KG1 (cell line): ENCODE measurements at places on chromosomes 1 and 21.

DNA sequence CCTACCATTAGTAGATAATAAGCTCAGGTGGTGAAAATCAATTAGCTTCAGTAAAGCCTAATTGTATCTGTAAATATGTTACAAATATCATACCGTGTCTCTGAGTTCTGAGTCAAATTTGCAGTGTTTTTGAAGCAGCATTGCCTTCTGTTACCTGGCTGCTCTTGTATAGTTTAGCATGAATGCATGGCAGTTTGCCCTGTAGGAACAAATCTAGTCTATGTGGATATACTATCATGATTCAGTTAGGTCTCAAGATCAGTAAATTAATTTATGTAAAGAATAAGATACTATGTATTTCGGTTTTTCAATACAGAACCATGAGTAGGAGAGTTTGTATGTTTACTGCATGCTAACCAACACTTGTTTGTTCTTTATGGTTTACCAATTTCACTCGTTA is 240.6 kb upstream of the C1orf105 start:
- no peak for DNase-seq

- DNase-seq: no peak
These were observed 3.9 kb downstream of the ACOT11 start for GRCh38 chr1:54551891-54552290.

- no peak for DNase-seq
These were observed 350.5 kb upstream of the VAMP3 start for GRCh38 chr1:7420470-7421100.

- DNase-seq: no peak
These were observed 127.3 kb upstream of the C8B start for GRCh38 chr1:57093122-57093521.

DNA sequence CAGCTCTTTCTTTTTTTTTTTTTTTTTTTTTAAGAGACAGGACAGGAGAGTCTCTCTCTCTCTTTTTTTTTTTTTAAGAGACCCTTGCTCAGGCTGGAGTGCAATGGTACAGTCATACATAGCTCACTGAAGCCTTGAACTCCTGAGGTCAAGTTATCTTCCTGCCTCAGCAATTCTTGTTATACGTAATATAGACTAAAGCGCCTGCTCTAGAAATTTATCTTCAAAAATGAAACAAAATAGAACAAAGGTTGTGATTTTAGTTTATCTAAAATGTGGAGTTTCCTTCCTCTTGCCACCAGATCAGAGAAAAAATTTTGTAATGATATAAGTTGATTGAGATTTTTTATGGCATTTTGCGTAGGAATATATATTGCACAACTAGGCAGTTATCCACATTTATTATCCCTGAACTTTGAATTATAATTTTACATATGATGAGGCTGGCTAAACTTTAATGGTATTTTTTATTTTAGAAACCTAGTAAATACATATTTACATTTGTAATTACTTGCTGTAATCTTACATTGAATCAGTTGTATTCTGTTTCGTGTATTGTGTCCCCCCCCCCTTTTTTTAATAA is 44.2 kb downstream of the MTF2 start:
- DNase-seq: no peak

DNA sequence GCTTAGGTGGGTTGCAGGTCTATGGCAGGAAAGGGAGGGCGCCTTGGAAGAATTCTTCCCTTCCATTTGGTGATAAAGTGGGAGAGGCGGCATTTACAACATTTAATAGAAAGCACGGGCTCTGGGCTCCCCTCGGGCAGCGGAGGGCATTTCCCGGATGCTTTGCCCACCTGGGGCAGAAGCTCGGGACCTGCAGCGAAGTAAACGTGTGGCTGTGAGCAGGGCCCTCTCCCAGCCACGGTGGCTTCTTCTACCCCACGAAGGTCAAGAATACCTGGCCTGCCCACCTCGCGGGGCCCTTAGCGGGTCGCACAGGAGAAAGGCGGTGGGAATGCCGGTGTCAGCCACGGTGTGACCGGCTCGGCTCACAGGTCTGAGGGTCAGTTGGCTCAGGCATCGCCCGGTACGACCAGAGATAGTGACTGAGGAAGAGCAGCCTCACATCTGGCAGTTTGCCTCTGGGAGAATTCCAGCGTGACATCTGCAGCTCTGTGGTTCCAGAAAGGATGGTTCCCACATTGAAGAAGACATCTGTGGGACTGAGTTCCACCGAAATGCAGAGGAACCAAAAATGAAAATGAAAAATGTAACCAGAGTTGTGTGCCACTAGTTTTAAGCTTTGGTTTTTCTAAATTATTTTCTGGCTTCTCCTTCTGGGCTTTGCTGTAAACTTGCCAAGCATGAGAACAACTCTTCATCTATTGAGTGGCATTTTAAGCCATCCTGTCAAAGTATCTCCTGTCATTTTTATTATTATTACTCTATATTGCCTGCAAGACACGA is 720 bp upstream of the F3 start:
- no peak for DNase-seq
